Neural crest cell (in vitro differentiated cells): ENCODE measurements at places on chromosomes 6 and 20.

DNA sequence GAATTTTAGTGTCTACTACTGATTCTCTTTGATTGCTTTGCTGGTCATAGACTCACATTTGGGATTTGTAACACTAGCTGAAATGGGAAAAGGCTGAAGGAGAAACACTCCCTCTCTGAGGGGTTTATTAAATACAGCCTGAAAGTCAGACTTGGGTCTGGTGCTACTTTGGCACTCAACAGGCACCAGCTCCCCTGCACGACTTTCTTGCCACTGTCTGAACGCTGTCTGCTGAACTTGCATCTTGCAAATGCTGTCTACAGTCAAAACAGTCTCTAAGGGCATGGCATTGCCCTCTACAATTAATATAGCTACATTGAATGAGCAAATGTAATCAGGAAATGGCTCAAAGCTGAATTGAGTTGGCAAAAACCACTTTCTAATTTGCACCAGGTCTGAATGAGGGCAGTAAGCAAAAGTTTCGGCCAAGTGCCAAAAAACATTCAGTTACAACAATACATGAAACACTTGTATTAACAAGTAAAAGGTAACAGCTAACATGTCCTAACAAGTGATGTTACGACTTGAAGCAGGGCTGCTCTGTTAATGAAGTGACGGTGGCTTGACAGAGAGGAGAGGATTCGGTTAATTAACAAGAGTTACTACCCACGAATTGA lies 119.5 kb downstream of the FOXC1 start:
- DNase-seq: no peak

GRCh38 chr6:56951049-56951831 lies 3.7 kb upstream of the BEND6 start:
- DNase-seq: no peak

DNA sequence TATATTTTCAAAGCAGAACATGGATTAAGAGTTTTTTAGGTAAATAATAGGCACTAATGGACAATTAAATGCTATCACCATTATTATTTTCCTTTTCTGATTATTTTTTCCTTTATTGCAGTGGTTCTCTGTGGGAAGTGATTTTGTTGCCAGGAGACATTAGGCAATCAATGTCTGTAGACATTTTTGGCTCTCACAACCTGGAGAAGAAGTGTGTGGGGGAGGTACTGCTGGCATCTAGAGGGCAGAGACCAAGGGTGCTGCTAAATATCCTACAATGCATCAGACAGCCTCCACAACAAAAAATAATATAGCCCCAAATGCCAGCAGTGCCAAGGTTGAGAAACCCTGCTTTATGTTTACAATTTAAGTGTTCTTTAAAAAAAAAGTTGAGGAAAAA lies 8.3 kb downstream of the IFNGR1 start:
- DNase-seq: no peak

DNA sequence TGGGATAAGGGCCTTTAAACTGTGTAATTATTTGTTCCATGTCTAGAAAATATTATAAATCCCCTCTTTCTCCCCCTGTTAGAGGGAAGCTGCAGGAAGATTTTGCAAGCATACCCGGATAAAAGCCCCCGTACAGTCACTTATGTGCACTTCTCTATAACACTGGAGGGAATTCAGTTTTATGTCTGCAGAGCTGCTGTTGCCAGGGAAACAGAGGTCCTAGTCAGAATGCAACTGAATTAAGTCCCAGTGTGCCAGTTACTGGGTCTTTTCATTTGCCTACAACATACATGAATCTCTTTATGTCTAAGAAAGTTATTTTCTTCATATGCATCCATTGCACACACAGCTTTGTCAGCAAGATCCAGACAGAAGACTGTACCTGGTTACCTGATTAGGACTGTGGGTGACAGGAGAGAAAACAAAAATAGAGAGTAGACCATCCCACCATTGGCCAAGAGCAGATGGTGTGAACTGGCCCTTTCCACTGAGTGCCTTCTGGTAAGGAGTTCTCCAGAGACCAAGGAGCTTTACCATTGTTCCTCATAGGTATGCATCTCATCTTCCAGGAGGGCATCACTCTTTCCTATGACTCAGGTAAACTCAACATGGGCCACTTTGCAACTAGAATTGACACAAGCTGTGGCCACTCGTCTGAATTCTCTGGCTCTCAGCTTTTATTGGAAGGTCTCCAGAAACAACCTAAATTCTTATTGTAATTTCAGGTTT lies 180.8 kb upstream of the PHACTR1 start:
- no peak for DNase-seq
